ENCODE measurements at places on chromosomes 3 and 15. TPM values are rescaled to one million over a fixed set of nuclear protein-coding genes. Genes with fewer than 3 reads are reported as not detected.

Gene ASB14
- total RNA-seq, result under 0.01 TPM

Gene STXBP5L
- under 0.01 TPM for total RNA-seq

Gene TMA7
- 292 TPM for total RNA-seq

Gene GP9
- total RNA-seq, result not detected

Gene TTC21A
- total RNA-seq, result 3.6 TPM

Gene SI
- total RNA-seq, result not detected

Gene KLHL40
- not detected for total RNA-seq

Gene LDHAL6B
- total RNA-seq, result not detected

Gene ACOX2
- 10.2 TPM for total RNA-seq

Gene CHRNA5
- 5.1 TPM for total RNA-seq

Gene TEX264
- total RNA-seq, result 52.7 TPM

Gene SLC35A5
- 33.9 TPM for total RNA-seq

Gene GOLGA8N
- total RNA-seq, result 11.4 TPM

Gene ROBO1
- 63.6 TPM for total RNA-seq

Gene RASL12
- 4.1 TPM for total RNA-seq

Gene ADGRG7
- total RNA-seq, result 1.1 TPM

Gene TMEM158
- total RNA-seq, result 375 TPM

Gene PRTG
- 1.5 TPM for total RNA-seq

Gene CYFIP1
- 111 TPM for total RNA-seq

Gene MYO1E
- 103 TPM for total RNA-seq

Gene CCDC39
- total RNA-seq, result 0.12 TPM

Gene ALAS1
- 40.4 TPM for total RNA-seq

Gene TM4SF18
- 0.37 TPM for total RNA-seq

Gene AP3B2
- 0.22 TPM for total RNA-seq

Gene GOLGA6L26
- total RNA-seq, result not detected

Gene AGBL1
- total RNA-seq, result not detected

Gene PDHB
- 122 TPM for total RNA-seq

Gene ACP3
- total RNA-seq, result 27.1 TPM

Gene SPINK8
- total RNA-seq, result not detected

Gene FOXB1
- not detected for total RNA-seq

Gene SLCO2A1
- total RNA-seq, result under 0.01 TPM

Gene APH1B
- 20.4 TPM for total RNA-seq

Gene PCOLCE2
- total RNA-seq, result 25.4 TPM

Gene CCR1
- 0.87 TPM for total RNA-seq

Gene VWA5B2
- total RNA-seq, result not detected

Gene ZNF592
- total RNA-seq, result 3.3 TPM

Gene CKMT1B
- not detected for total RNA-seq

Gene PLSCR5
- total RNA-seq, result not detected

Gene SETMAR
- 11.5 TPM for total RNA-seq

Gene TRAT1
- 0.11 TPM for total RNA-seq

Gene MORC1
- not detected for total RNA-seq

Gene ERICH6
- not detected for total RNA-seq

Gene SKIL
- 107 TPM for total RNA-seq

Gene FAM227B
- 2.7 TPM for total RNA-seq

Gene IL5RA
- not detected for total RNA-seq

Gene TYRO3
- total RNA-seq, result 14.4 TPM

Gene CCR3
- total RNA-seq, result not detected
